GM12892 (cell line): ENCODE measurements at places on chromosomes 2 and 18.

GRCh38 chr18:76136701-76137100 is 358.3 kb downstream of the ZNF516 start:
- DNase-seq = no peak

GRCh38 chr2:118945881-118946280 is 3.9 kb downstream of the MARCO start:
- no peak for DNase-seq

DNA sequence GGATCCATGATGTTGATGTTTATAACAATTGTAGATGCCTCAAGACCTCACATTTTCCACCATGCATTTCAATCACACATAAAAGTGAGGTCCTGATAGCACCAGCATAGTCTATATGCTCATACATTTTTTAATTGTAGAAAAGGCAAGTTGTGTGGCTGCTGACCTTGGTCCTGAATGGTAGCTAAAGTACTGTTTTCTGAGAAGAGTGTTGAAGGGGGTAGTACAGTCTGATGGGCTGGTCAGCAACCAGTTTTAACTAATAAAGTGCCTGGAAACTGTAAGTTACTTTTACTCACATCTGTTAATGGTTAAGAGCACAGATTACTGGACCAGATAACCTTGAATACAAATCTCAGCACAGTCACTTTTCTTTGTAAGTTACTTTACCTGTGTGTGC is 15.9 kb downstream of the ZNF638 start:
- DNase-seq = no peak

DNA sequence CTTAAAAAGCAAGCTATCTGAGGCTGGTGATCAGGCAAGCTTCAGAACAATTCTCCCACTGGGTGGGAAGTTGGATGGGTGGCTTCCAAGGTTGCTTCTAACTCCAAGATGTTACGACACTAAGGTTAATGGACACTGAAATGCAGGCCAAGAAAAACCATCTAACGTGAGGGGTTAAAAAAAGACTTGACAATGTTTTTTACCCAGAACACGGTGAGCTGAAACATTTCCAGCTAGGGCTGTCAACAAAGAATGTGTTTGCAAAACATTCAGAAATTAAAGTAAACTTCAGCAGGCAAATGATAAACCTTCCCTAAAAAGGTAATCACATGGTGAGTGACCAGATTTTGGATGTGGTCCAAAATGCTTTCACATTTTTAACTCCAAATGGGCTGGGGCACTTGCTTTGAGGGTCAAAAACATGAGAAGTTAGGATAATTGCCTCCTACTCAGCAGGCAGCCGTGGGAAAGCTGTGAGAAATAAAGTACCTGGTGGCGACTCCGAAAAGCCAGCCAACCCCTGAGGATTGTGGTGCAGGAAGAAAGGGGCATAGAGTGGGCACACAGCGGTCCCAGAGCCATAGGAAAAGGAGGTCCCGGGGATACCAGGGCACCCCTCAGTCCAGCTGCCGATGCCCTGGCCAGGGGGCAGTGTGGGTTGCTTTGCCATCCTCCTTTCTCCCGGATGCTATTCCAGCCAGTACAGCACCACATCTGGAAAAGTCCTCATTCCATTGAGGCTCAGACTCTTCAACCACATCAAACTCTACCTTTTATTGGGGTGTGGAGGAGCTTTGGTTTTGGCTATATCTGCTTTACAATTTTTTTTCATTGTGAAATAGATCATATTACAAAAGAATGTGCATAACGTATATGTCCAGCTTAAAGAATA is 90.0 kb upstream of the ATL2 start:
- no peak for DNase-seq

GRCh38 chr18:13444430-13445240 is 226.1 kb downstream of the LDLRAD4 start:
- no peak for DNase-seq

DNA sequence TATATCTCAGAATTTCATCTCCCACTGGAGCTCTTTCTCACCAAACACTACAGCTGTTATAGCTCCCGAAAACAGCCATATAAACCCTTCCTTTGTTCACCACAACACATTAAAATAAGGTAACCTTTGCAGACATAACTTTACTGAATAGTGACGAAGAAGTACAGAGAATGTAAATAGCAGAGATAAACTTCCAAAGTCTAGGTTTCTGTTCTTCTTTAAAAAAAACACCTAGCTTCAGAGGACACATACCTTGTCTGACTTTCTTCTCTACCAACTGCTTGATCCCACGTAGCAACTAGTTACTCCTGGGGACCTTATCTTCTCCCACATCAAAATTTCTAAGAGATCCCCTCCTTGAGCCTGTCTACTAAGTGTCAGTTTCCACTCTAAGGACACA is 32.3 kb downstream of the ATL2 start:
- no peak for DNase-seq

- DNase-seq = no peak
These were observed 13.2 kb downstream of the TXNDC2 start for GRCh38 chr18:9898792-9899549.

GRCh38 chr2:96534701-96535181 is 1.8 kb upstream of the ARID5A start:
- DNase-seq = no peak

GRCh38 chr2:23561088-23561487 is 176.1 kb downstream of the KLHL29 start:
- no peak for DNase-seq

DNA sequence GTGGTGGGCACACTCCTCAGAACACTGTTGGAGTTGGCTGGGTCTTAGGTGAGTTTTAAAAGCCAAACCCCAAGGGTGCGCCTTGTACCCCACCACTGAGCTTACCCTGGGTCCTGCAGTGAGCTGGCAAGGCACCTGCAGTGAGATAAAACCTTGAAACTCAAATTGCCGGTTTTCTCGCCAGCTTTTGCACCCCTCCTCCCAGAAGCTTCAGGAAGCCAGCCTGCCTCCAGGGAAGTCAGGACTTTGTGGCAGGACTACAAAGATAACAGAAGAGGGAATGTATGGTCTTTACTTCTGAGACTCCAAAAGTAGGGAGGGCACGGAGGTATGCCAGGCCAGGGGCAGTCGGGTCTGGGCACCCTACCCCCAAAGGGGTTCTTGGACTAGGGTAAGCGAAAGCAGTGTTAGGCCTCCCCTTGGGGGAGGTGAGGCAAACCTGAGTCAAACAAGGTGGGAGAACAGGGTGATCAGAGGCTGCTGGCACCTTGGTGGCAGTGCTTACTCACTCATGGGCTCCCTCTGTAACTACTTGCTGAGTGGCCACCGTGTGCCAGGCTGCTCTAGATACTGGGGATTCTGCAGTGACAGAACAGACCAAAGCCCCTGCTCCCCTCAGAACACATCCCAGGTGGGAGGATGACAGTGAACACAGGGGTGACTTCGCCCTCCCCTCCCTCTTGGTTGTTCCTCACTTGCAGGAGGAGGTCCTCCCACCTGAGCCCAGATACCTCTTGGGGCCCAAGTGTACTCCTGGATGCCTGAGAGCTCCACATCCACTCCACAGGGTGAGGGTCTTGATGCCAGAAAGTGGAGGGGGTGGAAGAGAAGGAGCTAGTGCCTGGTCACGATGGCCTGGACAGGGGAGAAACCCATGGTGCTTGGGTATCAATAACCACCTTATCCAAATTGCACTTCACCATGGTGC is 69.3 kb upstream of the RGPD5 start:
- DNase-seq = no peak

GRCh38 chr2:152175012-152175367 is 573 bp downstream of the STAM2 start:
- DNase-seq = no peak

- DNase-seq = no peak
These were observed 2.1 kb upstream of the PUM2 start for GRCh38 chr2:20352581-20353216.

GRCh38 chr2:222307143-222307756 is 8.5 kb upstream of the PAX3 start:
- DNase-seq = no peak

- DNase-seq = no peak
These were observed 11.4 kb downstream of the AGAP1 start for GRCh38 chr2:235505181-235505741.

GRCh38 chr2:16666449-16666801 is 791 bp upstream of the CYRIA start:
- no peak for DNase-seq

GRCh38 chr2:78718024-78718423 is 307.5 kb upstream of the REG3G start:
- DNase-seq = no peak

GRCh38 chr2:1004398-1004797 is 53.7 kb downstream of the SNTG2 start:
- DNase-seq = no peak

GRCh38 chr2:105989070-105989469 is 205.0 kb downstream of the UXS1 start:
- no peak for DNase-seq

- no peak for DNase-seq
These were observed 5.6 kb upstream of the LAMA3 start for GRCh38 chr18:23683671-23684070.

DNA sequence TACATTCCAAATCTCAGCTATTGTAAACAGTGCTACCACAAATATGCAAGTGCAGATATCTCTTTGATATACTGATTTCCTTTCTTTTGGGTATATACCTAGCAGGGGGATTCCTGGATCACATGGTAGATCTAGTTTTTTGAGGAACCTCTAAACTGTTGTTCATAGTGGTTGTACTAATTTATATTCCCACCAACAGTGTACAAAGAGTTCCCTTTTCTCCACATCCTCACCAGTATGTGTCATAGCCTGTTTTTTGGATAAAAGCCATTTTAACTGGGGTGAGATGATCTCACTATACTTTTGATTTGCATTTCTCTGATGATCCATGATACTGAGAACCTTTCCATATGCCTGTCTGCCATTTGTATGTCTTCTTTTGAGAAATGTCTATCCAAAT is 6.3 kb upstream of the CCNT2 start:
- no peak for DNase-seq

DNA sequence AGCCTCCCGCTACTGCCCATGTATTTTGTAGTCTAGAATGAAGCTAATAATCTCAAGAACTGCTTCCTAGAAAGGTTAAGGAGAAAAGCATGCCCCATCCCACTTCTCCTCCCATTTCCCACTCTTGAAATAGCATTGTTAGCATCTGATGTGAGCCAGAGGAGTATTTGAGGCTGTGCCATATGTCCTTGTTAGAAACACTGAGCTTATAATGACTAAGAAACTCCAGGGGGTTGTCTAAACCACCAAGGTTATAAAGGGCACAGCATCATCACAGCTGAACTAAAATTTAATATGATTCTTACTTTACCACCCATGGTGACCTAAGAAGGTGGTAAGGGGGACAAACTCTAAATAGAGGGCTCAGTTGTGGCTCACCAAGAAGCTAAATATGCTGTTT is 16.6 kb downstream of the TSPYL6 start:
- DNase-seq = no peak

DNA sequence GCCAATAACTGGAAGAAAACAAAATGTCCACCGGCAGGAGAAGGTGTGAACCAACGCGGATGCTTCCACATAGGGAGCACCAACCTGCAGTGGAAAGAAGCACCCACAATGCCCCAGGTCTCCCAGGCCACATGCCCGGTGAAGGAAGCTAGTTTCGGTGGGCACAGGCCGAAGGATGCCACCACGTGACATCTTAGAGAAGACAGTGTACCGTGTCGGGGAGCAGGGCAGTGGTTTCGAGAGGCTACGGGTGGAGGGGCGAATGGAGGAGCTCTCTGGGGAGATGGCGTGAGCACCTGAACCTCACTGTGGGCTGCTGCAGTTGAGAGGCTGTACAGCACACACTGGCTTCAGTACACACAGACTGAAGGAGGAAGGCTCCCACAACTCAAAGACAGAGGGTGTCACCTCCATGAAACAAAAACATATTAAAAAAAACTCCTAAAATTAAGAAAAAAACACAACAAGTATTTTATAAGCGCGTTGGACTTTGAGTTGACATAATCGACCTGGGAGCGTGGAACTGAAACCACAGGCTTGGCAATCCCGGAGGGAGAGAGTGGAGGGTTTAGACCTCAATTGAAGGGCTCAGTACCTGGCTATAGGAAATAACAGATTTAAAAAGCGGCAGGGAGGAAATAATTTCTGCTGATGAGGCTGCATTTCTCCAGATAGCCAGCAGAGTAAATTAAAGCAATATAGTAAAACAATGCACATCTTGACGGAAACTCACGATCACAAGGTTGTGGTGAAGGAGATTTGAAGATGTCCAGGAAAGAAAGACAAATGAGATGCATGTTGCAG is 160.1 kb downstream of the RTP5 start:
- DNase-seq = no peak

GRCh38 chr2:232437195-232437571 is 18.8 kb upstream of the ALPI start:
- peak; percentile 6 for DNase-seq

DNA sequence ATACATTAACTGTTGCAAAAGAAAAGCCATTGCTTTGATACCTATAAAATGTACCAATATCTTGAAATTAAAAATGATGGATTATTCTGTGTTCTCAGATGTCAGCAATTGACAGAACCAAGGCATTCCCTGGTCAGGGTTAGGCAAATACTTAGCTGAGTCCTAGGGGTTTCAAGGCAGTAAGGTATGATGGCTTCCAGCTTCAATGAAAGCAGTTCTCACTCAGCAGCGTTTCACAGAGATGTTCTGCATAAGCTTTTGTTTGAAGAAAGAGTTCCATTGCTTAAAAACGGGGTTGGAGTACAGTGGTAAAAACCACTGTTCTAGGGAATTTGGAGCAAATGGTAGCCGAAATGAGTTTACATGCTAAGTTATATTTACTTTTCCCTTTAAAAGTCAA is 17.0 kb upstream of the KANSL1L start:
- no peak for DNase-seq

- no peak for DNase-seq
These were observed 23.0 kb downstream of the SERTAD2 start for GRCh38 chr2:64630752-64631151.

DNA sequence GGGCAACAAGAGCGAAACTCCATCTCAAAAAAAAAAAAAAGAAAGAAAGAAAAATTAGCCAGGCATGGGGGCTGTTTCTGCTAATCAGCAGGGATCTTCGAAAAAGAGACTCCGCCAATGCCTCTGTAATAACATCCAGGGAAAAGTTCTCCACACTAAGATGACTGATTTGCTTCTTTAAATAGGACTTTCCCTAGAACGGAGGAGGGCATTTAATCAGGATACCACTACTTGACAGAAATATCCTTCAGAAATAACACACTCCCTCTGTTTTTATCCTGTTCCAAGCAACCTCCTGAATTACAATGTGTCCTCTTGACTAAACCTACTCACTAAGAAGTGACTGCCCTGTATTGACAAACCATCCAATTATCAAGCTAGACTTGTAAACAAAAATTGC is 21.7 kb downstream of the REV1 start:
- DNase-seq = no peak

DNA sequence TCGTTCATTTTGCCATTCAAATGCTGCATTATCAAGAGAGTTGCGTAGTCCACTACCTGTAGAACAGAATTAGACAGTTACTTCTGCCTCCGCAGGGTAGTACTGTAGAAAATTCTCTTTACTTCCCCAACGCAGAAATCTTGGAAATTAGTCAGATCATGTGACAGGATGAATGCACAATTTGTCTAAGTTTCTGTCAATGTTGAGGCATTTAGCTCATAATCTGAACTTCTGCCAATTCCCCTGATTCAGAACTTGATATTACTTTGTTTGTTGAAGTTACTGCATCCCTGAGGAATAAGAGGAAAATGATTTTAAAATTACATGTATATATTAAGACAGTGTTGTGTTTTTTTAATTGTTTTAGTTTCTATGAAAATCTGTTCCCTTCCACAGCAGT is 83.4 kb downstream of the TTC27 start:
- no peak for DNase-seq
